ENCODE measurements at places on chromosomes 4 and X. TPM values are rescaled to one million over a fixed set of nuclear protein-coding genes. Genes with fewer than 3 reads are reported as not detected.

DNA sequence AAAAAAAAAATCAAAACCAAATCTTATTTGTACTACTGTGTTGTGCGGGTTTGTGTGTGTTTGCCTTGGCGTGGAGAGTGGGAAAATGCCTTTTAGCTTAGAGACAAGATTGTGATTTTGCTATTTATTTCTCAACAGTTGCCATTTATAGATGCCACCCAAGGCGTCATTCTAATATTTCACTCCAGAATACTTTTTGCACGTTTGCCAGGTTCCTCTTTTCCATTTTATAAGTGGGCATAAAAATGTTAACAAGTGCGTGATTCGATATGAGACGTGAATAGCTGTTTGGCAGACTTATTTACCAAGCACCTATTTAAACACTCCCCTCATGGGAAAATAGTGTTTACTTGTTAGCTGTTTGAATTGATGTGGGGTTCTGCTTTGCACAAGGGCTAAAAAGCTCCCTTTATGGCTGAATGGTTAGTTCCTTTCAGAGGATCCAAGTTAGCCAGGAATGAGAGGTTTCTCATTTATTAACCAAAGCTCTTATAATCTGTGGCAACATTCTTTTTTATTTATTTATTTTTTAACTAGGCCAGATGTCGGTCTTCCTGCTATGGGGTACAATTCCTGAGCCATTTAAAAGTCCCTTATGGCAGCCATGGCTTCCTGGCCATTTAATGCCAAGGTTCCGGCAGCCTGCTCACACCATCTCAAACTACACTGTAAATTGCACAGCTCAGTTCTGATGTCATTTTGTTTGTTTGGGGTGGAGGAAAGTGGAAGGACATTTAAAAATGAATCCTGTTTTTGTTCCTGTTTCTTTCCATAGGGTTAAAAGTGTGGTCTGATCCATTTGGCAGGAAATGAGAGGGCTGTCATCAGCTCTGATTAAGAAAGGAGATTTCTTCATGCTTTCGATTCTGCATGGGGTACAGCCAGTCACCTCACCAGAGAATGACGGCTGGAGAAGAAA is 14.6 kb downstream of the SMIM20 start:
- DNase-seq, result no peak

DNA sequence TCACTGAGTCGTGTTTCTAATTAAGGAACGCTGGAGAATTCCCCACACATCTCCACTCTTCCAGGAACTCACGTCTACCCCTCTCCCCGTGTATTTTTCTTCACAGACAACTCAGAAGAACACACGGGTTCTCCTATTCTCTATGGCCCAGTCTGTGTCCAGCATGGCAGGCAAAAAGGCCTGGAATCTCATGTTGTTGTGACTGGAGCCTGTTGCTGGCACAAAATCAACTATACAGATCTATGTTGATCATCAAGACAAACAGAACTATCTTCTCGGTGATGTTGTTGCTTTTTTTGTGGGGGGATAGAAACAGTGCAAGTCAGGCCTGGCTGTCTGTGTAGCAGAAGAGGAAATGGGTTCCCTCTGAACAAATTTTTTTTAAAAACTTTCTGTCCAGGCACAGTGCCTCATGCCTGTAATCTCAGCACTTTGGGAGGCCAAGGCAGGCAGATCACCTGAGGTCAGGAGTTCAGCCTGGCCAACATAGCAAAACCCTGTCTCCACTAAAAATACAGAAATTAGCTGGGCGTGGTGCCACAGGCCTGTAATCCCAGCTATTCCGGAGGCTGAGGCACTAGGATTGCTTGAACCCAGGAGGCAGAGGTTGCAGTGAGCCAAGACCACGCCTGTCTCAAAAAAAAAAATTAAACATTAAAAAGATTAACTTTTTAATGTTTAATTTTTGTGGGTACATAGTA is 50.5 kb upstream of the CBR4 start:
- DNase-seq, result no peak

Gene SMR3B
- not detected for polyA plus RNA-seq

GRCh38 chrX:136867518-136867917 is 13.0 kb downstream of the RBMX start:
- DNase-seq, result no peak

DNA sequence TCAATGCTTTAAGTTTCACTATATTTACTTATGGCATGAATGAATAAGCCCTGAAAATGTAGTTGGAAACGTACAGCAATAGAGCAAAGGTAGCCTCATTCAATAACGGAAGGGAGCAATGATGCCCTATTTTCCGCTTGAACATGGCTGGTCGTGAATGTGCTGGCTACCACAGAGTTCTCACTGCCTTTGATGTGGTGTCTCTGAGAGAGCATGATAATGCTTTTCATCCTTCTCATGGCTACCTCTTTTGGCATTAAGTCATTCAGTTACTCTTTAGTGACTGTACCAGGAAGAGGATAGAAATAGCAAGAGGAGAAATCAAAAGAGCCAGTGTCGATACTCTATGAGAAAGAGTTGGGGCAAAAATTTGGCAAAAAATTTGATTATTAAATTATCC is 308.0 kb downstream of the PPP3CA start:
- no peak for DNase-seq

GRCh38 chrX:101429934-101430333 is 21.9 kb downstream of the HNRNPH2 start:
- DNase-seq, result no peak
